ENCODE measurements at places on chromosomes 16 and 17.

GRCh38 chr17:12983991-12984884, 33.6 kb downstream of the ELAC2 start:
- no peak for DNase-seq

- DNase-seq = no peak
Measured at GRCh38 chr16:66300037-66300436, 66.5 kb upstream of the CDH5 start.

GRCh38 chr17:16001226-16001897, 1.7 kb downstream of the TTC19 start:
- DNase-seq = no peak

- DNase-seq = no peak
Measured at GRCh38 chr16:27722207-27722606, 172.3 kb downstream of the KATNIP start.

DNA sequence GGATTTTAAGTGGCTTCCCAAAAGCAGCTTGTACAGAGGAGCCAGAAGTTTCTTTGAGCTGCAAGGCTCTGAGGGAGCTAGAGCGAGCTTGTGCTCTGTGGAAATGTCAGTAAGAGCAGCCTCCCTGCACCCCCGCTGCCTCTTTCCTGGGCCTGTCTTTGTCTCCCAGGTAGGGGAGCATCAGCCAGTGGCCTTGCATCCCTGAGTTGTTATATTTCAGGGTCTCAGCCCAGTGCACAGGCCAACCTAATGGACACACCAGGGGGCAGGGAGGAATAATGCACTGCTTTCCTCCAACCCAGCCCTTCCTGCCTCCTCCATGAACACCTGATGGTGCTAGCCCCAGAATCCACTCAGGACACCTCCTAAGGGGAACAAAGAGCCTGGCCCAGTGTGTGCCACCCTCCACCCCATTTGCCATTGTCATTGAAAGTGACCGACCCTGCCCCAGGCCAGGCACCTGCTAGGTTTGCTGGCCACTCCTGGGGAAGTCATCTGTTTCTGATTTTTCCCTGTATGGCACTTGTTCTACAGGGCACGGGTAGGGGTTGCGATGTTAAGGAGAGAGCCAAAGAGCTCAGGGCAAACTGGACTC, 6.3 kb downstream of the TPPP3 start:
- DNase-seq = no peak

DNA sequence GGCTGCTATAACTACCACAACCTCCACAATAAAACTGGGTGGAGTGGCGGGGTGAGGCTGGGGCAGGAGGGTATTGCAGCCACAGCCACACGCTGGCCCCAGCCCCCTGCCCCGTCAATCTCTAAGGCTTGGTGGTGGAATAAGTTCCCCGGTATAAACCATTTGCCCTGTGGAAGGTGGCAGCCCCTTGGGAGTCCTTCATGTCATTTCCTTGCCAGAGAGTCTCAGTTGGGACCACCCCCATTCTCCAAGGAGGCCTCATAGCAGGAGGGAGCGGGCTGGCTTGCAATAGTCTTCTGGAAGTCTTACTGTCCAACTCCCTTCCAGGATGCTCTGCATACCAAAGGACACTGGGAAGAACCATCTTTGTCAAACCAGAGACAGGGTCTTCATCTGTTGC, 19.4 kb downstream of the CD300A start:
- no peak for DNase-seq

DNA sequence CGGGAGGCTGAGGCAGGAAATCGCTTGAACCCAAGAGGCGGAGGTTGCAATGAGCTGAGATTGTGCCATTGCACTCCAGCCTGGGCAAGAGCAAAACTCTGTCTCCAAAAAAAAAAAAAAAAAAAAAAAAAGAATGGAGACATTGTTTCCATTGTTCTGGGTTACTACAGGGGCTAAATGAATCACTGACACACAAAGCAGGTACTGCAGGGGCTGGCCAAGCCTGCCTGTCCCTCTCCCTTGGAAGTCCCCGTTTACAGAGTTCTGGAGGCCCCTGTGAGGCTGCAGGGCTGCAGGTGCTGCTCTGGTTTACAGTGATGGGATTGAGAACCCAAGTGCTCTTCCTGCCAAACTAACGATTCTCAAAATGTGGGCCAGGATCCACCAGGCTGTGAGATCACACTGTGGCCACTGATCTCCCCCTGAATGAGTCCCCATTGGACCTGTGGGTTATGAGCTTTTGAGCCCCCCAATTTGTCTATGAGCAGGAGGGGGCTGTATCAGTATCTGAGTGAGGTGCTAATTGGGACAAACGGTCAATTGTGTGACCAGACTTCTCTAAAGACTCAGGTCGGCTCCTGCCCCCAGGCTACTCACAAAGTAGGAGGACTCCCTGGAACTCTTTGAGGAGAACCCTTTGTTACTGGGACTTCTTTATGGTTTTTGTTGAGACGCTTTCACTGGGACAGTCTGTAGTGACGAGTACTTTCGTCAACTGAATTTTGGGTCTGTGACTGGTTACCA, 39.0 kb downstream of the DNAH17 start:
- no peak for DNase-seq

GRCh38 chr17:43367737-43368242, 31.0 kb upstream of the ARL4D start:
- peak; percentile 72 for DNase-seq

DNA sequence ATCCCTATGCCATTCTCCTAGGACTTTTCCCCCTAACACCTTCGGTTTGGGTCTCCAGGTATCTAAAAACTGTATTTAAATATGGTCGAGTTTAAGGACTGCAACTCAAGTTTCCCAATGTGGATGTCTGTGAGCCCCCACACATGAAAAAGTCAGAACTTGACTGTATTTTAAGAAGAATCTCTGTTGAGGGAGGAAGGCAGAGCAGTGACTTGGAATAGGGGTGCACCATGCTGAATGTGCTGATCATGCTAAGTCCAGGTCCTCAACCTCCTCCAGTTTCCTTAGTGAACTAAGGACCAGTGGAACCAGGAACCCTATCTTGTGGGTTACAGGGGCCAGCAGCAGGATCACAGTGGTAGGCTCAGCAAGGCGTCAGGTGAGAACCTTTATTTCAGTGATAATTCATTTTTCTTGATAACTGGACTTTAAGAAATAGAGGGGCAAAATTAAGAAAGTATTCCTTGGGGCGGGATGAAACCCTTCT, 19.5 kb downstream of the GRB7 start:
- no peak for DNase-seq

DNA sequence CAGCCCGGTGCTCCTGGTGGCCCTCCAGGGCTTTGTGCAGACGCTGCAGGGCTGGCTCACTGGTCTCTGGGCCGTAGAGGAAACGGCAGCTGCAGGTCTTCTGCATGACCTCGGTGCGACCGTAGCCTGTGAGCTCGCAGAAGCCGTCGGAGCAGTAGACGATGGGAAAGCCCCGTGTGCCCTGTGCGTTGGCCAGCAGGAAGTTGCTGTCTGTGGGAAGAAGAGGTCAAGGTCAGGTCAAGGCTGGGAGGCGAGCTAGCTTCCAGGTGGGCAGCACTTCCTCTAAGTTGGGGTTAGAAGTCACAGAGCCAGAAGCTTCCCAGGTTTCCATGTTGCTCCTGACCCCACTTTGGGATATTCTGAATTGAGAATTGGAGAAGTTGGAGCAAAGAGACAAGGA, 2.1 kb downstream of the KCNH4 start:
- DNase-seq = no peak

DNA sequence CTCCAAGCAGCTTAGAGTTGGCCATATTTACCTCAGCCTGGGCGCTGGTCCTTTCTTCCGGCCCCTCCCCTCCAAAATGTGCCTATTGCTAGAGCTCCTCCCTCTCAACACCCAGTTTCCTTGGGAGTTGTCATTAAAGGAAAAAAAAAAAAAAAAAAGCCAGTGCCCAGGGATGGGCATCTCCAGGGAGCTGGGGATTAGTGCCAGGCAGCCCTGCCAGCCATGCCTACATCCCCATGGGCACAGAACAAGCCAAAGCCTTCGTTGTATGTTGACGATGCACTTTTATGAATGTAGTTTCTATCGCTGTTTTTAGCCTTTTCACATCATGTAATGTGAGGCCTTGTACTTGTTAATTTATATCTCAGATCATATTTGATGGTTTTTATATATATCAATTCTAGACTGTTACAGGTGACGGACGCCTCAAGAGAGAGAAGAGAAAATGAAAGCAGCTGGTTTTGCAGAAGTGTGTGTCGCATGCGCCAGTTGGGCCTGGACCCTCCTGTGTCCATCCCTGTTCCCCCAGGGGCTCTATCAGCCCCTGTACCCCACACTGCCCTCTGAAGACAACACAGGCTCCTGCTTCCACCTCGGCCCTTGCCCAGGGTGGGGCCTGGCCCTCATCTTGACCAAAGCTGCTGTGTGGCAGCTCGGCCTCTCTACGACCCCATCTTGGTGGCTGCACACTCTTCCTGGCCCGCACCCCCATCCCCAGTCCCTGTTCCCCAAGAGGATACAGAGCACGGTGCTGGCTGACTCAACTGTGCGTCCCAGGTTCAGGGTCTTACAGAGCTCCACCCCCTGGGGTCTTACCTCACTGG, 4.8 kb downstream of the LIMD2 start:
- no peak for DNase-seq

DNA sequence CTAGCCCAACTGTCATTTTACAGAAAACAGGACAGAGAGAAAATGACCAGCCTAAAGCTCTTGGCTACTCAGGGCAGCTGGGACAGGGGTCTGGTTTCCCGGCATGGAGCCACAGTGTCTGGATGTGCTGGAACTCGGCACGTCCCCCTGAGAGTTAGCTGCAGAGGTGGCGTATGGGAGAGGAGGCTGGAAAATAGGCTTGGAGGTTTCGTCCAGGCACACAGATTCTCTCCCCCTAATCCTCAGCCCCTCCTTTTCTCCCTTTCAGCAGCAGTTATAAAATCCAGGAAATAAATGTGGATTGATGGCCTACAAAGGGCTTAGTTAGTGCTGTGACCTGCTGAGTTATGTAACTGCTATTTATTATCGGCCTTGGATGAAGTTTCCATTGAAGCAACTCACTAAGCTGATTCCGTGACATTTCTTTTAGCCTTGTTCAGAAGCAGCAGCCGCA, 89.5 kb upstream of the TOB1 start:
- DNase-seq = no peak

- DNase-seq = no peak
Measured at GRCh38 chr17:68431045-68431608, 26.2 kb downstream of the WIPI1 start.

- peak; percentile 7 for DNase-seq
Measured at GRCh38 chr16:77223184-77223583, 24.0 kb downstream of the SYCE1L start.

GRCh38 chr16:82231008-82231787, 61.2 kb upstream of the MPHOSPH6 start:
- DNase-seq = no peak

DNA sequence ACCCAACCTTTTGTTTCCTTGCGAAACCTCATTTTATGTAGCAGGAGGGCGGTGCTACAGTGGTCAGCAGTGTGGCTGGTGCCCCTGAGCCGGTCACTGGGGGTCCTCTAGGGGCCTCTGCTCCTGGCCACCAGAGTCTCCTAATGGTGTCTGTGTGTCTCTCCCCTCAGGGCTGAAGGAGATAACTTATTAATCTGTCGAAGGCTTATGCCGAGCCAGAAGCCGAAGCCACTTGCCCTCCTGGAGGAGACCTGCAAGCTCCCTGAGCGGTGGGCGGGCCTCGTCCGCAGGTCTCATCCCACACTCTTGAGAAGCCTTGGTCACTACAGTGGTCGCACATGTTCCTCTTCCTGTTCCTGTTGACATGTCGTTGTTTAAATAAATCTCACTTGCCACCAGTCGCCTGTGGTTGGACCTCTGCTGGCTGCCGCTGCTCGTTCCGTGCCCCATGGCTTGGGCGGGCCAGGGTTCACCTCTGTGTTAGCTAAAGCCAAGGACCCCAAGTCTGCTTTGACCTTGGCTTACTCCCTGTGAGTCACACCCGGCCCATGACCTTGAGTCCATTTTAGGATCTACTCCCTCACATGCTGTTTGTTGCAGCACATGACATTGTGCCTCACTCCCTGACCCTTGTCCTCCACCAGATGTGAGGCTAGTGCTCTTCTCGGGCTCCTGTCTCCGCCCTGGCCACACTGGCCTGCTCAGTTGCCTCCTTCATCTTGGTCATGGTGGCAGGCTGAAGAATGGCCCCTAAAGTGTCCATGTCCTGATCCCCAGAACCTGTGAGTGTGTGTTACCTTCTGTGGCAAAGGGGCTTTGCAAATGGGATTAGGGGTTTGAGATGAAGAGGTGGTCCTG, 38.7 kb upstream of the AQP8 start:
- DNase-seq = no peak

DNA sequence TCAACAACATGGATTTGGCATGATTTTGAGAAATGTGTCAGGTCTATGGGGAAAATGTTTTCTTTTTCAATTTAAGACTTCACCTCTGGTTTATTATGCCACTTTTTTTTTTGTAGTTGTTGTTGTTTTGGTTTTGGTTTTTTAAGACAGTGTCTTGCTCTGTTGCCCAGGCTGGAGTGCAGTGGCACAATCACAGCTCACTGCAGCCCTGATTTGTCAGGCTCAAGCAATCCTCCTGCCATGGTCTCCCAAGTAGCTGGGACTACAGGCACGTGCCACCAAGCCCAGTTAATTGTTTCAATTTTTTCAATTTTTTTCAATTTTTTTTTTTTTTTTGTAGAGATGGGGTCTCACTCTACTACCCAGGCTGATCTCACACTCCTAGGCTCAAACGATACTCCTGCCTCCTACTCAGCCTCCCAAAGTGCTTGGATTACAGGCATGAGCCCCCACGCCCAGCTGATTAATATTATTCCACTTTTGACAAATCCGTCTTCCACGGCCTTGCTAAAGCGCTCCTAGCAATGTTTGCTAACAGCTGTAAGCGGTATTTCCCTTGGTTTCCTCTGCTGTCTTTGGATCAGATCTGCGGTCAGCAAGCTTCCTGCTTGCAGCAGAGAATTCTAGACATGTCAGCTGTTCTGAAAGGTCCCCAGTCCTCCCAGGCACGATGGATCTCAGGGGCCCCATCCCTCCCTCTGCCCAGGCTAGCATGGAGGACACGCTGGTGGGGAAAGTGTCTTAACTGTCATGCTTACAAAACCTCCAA, 7.0 kb upstream of the MILR1 start:
- no peak for DNase-seq

- DNase-seq = no peak
Measured at GRCh38 chr17:1455291-1455796, 688 bp downstream of the CRK start.

DNA sequence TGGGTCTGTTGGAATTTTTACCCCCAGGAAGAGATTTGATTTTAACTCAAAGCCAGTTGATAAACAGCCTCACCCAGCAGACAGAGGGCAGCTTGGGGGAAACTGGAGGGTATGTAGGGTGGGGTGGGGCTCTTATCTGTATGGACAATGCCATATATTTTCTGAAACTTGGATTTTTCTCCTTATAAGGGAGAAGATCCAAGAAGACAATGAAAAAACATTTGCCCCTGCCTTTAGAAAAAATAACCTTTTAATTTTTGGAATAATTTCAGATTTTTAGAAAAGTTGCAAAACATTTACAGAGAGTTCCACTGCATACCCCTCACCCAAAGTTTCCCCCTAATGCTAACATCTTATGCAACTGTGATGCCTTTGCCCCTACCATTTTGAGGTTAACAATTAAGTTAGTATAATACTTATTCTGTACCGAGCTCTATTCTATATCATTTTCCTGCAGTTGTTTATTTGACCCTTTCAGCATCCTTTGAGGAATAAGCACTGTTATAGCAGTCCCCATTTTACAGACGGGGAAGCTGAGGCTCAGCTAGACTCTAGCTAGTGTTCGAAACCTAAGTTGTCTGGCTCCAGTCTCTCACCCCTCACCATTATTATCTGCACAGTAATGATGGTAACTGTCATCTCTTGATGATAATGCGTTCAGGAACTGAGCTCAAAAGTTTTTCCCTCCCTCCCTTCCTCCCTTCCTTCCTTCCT, 66.4 kb downstream of the PRKCB start:
- DNase-seq = no peak

GRCh38 chr16:67804853-67805542, 1.4 kb downstream of the RANBP10 start:
- DNase-seq = no peak

Measured in NCI-H2029 (cell line).